ENCODE measurements at places on chromosomes 16 and 17.
A peak's percentile ranks its signal among the peaks of the same experiment; 100 is the strongest.

GRCh38 chr17:67746704-67747571 lies 29.2 kb downstream of the NOL11 start:
- DNase-seq, result no peak

- DNase-seq, result no peak
Observed at GRCh38 chr17:65548269-65548969, 13.0 kb downstream of the AXIN2 start.

- no peak for DNase-seq
Observed at GRCh38 chr17:61164517-61164916, 235.1 kb upstream of the TBX2 start.

DNA sequence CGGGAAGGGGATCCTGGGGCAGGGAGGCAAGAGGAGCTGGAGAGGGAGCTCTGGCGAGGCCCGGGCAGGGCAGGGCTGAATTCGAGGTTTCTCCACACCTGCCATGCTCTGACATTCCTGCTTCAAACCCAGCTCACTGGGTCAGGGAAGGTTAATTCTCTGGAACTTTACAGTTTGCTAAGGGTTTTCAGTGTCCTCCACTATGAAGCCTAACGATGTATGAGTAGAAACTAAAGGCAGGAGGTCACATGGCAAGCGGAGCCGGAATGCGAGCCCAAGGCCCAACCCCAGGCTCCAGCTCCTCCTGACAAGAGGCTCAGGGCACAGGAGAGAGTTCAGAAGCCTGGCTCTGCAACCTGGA lies 29.2 kb downstream of the DCAKD start:
- DNase-seq, result no peak

GRCh38 chr16:86531191-86531545 lies 20.8 kb downstream of the FOXF1 start:
- no peak for DNase-seq

GRCh38 chr17:70787721-70788300 lies 618.5 kb downstream of the KCNJ2 start:
- no peak for DNase-seq

DNA sequence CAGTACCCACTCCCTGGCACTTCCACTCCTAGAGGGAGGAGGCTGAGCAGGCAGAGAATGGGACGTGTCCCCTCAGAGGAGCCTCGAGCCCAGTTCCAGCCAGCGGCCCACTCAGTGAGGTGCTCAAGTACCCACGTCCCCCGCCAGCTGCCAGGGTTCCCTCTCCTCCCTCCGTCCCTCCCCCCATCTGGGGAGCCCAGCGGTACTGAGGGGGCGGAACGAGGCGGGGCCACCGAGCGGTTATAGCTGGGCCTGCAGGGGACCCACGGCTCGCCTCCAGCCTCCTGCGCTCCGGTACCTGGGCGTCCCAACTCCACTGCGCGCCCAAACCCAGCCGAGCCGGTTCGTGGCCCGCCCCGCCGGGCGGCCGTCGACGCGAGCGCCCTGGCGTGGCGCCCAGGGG lies at the start of gene NPW:
Gene NPW, plus strand, starts transcription at position 268 of the 403 bp plus-strand sequence.
- peak; percentile 36 for DNase-seq

GRCh38 chr16:9008601-9009260 lies 45.0 kb upstream of the USP7 start:
- peak; percentile 85 for DNase-seq

DNA sequence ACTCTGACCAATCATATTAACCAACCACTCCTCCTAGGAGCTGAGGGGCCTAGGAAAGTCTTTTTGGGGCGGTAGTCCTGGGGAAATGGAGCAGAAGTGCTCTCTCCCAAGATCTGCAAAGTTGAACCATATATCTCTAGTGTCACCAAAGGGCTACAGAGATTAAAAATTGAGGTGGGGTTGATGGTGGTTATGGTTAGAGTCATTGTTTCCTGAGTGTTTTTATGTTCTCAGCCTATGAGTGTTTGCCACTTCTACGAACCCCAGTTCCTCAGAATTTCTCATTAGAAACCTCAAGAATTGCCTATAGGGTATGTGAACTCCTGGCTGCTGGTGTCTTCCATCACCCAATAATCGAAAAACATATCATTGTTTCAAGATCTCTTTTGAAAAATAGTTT lies 217.8 kb downstream of the CDRT15L2 start:
- no peak for DNase-seq

DNA sequence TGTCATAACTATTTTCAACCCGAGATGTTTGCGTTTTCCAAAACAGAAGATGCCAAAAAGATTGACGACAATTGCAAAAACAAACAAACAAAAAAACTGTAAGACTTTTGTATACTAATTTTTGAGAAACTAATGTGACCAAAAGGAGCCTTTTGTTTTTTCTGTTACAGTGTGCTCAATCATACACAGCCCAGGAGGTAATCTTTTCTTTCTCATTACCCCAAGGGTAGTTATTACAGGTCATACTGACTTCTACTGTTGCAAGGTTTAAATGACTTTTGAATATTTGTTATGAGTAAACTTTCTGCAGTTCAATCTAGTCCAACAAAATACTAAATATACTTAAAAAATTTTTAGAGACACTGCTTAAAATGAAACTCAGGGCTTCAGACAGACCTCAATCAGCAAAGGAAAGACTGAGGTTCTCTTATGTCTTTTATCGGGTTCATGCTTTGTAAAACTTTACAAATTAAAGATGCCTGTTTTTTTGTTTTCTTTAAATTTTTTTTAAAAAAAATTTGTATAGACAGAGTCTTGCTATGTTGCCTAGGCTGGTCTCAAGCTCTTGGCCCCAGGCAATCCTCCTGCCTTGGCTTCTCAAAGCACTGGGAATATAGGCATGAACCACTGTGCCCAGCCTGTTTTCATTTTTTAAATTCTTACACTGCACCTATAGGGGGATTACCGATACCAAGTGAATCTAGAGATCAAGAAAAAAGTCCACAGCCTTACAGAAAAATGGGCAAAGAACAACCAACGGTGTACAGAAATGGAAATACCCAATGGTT lies 47.6 kb downstream of the SPOP start:
- no peak for DNase-seq

- no peak for DNase-seq
Observed at GRCh38 chr17:80719449-80719848, 174.8 kb downstream of the RPTOR start.

DNA sequence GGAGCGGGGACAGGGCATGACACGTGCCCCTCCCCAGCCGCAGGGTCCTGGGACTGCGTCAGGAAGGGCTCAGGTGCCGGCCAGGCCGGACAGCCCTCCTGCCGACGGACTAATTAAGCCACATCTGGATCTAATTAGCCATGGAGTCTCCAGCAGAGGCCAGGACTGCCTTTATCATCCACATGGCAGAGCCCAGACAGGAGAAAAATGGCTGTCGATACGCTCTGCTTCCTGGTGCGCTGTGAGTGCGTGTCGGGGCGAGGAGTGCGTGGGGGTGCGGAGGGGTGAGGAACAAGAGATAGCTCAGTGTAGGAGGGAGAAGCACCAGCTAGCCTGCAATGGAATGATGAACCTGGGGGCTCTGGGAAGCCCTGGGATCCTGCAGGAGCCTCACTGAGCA lies 218.8 kb downstream of the IRF8 start:
- DNase-seq, result no peak

DNA sequence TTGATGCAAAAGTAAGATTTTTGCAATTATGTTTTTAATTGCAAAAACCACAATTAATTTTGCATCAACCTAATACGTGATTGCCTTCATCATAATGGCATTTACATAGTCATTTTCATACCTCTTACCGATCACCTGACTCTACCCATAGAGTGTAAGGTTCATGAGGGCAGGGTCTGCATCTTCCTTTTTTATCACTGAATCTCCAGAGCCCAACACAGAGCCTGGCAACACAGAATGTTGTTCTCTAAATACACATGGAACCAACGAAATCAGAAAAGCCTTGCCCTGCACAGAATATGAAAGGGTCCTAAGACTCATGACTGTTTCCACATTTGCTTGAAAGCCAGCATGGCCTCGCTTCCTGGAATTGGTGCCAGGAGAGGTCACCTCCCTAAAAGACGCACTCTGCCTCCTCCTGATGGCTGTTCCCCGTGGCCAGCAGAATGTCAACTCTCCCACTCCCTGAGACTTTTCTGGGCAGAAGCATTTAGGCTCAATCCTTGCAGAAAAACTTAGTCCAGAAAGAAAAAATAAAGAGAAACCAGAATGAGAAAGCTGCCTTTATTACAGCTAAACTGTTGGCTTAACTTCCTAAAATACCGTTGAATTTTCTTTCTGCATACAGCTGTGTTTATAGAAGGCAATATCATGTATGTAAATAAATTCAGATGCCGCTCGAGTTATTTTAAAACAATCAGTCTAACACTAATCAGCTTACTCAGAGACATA lies 327.8 kb upstream of the MAF start:
- DNase-seq, result no peak

- no peak for DNase-seq
Observed at GRCh38 chr17:40945414-40945813, 8.0 kb upstream of the KRT23 start.

- DNase-seq, result no peak
Observed at GRCh38 chr17:13542636-13543035, 59.1 kb downstream of the HS3ST3A1 start.

DNA sequence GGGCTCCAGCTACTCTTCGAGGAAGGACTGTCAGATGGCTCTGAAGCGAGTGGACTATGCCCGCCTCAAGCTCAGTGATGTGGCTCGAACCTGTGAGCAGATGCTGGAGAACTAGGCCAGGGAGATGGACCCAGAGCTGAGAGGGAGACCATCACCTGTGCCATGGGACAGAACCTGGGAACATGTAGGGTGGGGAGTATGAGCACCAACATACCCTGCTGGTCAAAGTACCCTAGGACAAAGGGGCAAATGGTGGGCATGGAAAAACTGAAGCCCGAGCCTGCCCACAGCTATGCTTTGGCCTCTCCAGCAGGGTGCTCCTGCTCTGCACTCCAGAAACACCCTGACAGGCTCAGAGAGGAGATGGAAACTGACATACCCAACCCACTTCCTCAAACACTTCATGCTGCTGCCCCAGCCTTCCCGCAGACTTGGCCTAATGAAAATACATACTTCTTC lies 1.9 kb downstream of the MED11 start:
- peak; percentile 66 for DNase-seq

GRCh38 chr16:81723098-81723723 lies 55.9 kb upstream of the PLCG2 start:
- DNase-seq, result peak; percentile 93

DNA sequence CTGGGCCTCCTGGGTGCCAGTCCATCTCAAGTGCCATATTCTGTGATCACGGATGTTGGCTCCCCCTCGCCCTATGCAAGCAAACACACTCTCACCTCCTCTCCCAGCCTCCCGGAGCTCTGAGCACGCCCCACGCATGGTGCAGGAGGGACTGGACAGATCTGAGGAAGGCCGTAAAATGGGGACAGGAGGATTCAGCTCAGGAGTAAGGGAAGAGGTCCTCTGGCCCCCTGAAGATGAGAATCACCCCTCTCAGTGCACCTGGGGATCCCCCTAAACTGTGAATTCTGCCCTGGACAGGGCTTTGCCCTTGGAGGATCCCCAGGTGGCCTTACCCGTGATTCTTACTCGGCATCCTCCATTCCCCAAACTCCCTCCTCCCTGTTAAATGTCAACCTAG lies 15.6 kb downstream of the TMEM186 start:
- no peak for DNase-seq

DNA sequence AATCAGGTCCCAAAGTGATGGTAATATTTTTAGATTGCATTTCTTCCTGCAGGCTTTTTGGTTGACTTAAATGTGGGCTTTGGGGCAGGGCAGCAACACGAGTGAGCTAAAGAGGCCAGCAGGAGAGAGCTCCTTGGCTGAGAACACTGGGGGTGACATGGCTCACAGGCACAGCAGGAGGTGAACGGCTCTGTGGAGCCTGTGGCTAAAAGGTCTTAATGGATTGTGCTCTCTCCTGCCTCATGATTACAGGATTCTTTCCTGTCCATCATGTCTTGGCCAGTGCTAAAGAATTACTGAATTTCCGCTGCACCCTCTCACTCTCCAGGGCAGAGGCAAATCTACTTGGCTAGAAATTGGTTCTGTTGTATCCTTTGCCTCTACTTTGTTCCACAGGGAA lies 366.6 kb downstream of the HS3ST4 start:
- no peak for DNase-seq

DNA sequence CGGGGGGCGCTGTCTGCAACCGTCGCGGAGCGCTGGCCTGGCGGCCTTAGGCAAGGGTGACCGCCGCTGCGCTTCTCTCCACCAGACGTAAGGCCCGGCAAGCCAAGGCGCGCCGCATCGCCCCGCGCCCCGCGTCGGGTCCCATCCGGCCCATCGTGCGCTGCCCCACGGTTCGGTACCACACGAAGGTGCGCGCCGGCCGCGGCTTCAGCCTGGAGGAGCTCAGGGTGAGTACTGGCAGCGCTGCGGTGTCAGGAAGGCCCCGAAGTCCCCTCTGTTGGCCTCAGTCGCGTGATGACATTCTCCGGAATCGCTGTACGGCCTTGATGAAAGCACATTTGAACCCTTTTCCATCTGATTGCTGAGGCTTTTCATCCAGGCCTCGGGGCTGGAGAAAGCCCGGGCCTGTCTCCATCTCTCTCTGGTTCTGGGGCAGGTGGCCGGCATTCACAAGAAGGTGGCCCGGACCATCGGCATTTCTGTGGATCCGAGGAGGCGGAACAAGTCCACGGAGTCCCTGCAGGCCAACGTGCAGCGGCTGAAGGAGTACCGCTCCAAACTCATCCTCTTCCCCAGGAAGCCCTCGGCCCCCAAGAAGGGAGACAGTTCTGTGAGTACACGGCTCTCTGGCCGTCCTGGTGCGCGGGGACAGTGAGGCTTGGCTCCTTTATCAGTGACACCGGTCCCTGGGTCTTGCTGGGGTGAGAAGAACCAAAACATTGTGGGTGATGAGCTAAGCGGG lies 831 bp downstream of the RPL13 start:
- DNase-seq, result no peak

DNA sequence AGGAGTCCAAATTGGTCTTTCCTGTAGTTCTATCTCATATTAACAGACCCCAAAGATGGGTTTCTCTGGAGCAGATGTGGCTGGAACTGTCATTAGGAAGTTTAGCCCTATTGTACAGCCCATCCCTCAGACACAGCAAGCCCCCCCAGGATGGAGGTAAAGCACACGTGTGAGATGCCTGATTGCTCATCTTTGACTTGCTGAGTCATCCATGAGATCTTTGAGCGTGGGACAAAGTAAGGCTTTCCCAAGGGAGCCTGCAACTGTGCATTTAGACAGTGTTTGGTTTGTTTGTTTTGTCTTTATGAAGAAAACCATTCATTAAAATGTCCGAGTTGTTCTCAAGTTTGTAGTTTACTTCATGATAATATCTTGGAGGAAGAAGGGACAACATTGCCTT lies 145.3 kb upstream of the CDH13 start:
- no peak for DNase-seq

GRCh38 chr17:34368946-34369500 lies 6.0 kb upstream of the CCL1 start:
- no peak for DNase-seq

- peak; percentile 79 for DNase-seq
Observed at GRCh38 chr17:48618256-48618896, 3.3 kb upstream of the HOXB8 start.

GRCh38 chr17:34757611-34758010 lies 178.2 kb downstream of the TMEM132E start:
- no peak for DNase-seq

DNA sequence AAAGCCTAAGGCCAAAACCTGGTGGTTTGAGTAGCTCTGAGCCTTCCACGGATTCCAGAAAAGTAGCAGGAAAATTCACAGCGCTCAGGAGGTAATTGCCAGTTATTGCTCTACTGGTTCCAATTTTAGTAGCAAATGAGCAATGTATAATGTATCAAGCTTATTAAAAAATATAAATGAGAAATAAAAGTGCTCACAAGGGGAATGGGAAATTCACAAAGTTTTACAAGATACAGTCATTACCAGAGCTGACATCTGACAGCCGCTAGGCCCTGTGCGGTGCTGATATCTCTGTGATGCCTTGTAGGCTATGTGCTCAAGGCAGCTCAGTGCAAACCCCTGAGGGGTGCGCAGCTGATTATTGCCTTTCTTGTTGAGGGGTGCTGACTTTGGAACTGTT lies 47.5 kb downstream of the HS3ST3A1 start:
- DNase-seq, result no peak

All from NAMALWA (cell line).